ENCODE measurements at places on chromosomes 7 and 10.

DNA sequence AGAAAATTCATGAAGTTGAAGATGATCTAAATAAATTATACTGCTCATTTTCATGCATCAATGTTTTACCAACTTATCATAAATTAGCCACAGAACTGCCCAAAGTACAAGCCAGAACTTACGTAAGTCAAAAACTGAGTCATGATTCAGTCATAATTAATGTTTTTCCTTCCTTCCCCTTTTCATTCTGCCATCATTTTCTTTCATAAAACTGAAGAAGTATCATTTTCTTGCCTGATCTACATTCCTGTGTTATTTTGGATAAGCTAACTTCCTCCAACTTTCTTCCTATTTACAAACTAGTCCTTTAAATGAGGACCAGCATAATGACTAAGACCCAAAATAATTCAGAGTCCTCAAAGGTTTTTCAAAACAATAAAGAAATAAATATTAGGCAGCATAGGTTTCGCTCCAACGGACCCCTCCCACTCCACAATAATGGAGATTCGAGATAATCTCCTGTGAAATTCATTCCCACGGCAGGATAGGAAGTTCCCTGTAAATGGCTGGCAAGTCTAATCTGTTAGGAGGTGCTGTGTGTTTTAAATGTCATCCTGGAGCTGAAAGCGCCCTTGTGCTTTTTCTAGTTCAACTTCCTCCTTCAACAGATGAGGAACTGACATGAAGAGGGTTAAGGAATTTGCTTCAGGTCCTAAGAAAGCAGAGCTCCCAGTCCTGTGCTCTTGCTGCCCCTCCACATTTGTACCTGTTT lies 218.9 kb downstream of the DOCK4 start:
- DNase-seq, result no peak

DNA sequence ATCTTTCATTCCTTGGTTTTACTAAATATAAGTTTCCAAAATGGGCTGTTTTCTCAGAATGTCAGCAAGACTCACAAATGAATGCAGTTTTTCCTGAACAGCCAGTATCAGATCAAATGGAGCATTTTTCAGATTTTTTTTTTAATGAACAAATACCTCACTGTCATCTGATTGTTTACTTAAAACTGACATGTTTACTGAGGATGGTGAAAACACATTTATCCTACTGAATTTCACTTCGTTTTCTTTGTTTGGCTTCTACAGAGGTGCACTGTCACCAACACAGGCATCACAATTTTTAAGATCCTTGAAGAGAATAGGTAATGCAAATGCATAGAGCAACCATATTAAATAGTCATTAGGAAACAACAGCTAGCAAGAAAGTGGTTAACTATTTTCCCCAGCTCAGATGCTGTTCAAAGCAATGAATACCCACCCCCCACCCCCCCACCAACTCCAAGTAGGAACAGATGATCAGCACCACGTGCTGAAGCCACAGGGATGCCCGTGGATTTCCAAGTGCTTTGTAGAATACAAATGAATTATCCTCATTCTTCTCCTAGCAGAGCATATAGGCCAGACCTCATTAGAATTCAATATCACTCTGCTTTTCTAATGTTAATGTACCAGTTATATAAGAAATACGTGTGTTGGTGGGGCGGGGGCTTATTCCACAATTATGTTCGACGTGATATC lies 205.9 kb downstream of the SKAP2 start:
- no peak for DNase-seq

DNA sequence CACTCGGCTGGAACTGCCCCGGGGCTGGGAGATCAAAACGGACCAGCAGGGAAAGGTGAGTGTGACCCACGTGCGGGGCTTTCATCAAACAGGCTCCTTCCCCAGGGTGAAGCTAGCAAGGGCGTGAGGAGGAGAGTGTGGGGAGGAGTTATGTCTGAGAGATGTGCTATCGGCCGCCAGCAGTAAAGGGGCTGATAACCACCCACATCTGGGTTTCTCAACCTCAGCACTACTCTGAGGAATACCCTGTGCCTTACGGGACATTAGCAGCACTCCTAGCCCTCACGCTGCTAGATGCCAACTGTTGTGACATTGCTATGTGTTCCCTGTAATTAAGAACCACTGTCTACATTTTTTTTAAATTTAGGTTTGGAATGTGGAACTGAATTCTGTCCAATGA lies 113.9 kb upstream of the STK17A start:
- DNase-seq, result no peak

DNA sequence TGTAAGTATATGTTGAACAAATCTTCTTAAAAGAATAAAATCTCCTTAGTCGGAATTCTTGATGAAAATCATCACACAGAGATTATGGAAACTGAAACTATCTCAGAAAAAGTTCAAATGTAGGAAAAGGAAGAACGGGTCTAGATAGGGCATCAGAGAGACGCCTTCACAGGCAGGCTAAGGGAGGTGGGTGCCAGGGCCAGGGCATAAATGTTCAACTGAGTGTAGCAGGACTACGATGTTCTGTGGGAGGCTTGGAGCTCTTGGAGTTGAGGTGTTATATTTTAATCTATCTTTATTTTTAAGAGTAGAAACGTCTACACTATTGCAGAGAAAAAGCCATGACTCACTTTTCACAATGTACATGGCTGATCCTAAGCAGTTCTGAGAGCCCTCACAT lies 101.2 kb downstream of the RSU1 start:
- no peak for DNase-seq

DNA sequence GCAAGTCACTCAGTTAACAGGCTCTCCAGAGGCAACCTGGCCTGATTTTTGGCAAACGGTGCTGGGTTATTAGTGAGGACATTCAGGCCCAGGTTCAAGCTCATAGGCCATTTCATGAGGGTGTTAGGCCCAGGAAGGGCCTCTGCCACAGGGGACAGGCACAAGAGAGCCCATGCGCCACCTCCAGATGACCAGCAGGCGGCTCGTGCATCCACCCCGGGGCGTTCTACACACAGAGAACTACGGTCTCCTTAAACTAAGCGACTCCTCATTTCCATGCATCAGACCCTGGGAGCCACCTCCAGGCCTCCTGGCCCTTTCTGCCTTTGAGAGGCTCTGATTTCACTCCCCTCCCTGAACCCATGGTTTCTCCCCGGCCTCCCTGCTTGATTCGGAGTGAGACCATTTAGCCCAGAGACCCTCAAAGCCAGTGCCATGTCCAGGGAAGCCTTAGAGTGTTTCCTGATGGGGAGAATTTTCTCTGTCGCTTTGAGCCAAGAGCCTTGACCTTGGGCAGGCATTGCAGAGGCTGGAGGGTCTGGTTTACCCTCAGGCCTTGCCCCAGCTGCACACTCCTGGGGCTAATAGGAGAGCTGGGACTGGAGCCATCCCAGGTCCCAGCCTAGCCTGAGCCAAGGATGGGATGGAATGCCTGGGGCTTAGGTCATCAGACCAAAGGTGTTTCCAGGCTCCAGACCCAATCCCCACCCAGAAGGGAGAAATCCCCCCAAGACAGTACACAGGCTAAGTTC lies 188.0 kb downstream of the GRID1 start:
- no peak for DNase-seq
